ENCODE measurements at places on chromosomes 2 and 18.

GRCh38 chr18:58456625-58457024, 172.3 kb downstream of the ALPK2 start:
- DNase-seq = no peak

DNA sequence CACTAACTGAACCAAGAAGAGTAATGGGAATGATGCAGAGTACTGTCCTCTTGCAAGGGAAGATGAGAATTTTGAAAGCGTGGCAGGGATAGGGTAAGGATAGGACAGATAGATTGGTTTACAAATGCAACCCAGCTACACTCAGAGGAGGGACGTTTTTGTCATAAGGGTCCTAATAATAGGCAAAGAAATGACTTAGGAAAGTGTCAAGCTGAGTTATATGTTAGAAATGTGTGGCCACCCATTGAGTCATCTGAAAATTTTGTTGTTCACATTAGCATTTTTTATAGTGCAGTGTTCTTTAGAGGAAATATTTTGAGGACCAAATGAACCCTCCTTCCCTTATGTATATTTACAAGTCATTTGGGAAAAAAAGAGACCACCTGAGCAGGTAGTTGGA, 137.5 kb downstream of the PHLPP1 start:
- no peak for DNase-seq

DNA sequence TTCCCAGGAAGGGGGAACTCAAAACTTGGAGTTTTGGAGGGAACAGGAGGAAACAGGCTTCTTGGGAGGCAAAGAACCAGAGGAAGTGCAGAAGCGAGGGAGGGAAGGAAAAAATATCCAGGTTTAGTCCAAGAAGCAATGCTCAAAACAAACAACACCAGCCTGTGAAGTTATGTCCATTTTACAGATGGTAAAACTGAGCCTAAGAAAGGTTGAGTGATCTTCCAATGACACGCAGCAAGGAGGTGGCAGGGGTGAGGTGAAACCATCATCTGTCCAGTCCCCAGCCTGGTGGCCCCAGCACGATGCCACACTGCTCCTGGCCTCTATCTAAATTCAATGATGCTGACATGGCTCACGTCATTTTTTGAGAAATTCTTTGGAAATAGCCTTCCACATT, 10.8 kb downstream of the DNMT3A start:
- no peak for DNase-seq

GRCh38 chr2:165044505-165045303, 89.4 kb upstream of the SLC38A11 start:
- DNase-seq = no peak

DNA sequence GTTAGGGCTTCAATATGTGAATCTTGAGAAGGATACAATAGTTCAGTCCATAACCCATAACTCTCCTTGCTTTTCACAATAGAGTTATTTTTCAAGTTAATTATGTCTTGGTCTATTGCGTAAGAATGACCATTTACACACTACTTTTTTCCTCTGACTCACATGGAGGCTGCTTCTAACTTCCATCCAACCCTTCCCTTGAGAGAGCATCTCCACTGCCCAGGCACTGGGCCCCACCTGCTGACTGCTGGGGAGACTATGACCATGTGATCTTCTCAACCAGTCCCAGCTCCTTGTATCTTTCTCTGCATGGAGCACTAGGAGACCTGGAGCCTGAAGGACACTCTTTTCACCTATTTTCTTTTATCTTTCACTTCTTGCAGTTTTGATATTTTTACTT, 251.5 kb downstream of the GPD2 start:
- no peak for DNase-seq

DNA sequence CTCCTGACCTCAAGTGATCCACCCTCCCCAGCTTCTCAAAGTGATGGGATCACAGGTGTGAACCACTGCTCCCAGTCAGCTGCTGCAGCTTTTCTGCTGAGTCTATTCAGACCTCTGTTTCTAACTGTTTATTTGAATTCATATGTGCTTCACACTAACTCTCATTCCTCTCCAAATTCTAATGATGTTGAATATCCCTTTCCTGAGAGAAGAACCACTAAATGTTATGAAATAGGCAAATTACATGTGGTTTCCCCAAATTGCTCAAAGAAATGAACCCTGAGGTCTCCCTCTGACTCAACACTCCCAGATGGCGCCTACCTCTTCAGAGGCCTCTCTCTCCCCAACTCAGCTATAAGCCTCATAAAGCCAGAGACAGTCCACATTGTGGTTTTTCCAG, 98.6 kb downstream of the IRS1 start:
- no peak for DNase-seq

DNA sequence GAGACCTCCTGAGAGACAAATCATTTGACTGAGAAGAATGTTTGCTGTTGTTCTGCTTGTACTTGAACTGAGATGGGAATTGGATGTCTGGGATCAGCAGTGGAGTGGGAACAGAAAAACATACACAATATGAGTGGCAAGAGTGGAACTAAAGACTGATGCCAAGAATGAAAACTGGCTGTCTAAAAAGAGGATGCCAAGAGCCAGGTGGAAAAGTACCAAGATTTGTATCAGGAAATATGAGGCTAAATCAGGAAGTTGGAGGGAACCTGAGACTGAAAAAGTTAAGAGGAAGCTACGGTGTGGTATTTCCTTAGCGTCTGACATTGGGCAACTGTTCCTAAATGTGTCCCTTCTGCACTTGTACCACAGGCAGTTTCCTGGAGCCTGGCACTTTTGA, 440.9 kb upstream of the CELF4 start:
- no peak for DNase-seq

DNA sequence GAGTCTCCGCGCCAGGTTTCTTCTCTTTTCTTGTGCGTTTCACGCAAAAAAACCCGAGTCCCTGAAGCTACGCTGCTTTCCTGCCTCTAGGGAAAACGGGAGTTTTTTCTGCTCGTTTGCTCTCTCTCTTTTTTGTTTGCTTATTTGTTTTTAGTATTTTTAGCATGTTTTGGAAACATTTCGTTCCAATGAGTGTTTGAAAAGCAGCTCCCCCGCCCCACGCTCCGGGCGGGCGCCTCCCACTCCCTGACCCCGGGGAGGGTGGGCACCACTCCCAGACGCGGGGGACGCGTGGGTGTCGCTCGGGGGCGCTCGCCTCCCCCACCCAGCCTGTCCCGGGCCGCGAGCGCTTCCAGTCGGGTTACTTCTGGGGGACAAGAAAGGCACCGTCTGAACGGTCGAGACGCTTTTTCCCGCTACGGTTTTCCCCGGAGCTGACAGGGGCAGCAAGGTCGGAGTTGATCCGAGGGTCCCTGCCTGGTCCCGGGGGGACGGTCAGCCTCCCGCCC, 446 bp upstream of the EFHD1 start:
- no peak for DNase-seq

DNA sequence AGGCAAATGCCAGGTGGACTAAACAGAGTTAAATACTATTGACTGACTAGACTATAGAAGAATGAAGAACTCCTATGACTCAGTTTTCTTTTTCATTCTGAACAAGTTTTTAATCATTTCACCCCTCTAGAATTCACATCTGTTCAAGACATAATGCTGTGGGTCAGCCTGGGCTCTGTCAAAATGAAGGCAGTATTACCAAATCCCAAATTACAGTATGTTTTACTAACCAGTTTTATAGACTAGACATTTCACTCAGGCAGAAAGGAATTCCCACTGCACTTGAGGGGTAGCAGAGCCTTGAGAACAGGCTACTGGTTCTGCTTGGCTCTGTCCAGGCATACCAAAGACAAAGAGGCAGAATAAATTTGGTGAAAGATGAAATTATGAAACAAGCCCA, 511.7 kb downstream of the EPHA4 start:
- no peak for DNase-seq

DNA sequence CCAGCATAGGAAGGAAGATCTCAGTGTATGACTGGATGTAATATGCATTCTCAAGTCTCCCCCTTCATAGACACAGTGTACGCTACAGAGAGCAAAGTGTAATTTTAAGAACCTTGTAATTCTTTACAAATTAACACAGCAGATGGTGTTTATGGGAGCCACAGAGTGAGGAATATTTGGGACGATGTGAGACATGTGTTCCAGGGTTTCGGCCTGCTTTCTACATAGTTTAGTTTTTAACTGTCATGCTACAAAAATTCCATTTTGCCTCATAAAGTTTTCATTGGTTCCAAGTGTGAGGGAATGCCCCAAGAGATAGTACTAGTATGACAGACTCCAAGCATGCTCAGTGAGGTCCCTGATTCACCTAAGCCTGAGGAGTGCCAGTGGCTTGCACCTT, 76.2 kb upstream of the LRRTM1 start:
- DNase-seq = no peak

- no peak for DNase-seq
Observed at GRCh38 chr2:241037498-241037897, 39.1 kb downstream of the SNED1 start.

- no peak for DNase-seq
Observed at GRCh38 chr2:26344581-26345282, 1.2 kb upstream of the SELENOI start.

DNA sequence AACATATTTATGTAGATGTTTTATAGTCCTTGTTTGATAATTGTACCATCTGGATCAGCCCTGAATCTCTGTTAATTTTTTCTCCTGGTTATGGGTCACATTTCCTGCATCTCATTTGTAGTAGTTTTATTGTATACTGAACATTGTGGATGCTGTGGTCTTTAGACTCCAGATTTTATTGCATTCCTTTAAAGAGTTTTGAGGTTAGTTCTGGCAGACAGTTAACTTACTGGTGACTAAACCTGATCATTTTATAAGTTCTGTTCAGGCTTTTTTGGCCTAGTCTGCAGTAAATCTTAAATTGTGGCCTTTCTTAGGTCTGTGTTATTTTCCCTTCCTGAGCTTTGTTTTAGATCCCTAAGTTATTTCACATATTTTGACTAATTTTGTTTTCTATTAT, 84.3 kb downstream of the FANCL start:
- no peak for DNase-seq

DNA sequence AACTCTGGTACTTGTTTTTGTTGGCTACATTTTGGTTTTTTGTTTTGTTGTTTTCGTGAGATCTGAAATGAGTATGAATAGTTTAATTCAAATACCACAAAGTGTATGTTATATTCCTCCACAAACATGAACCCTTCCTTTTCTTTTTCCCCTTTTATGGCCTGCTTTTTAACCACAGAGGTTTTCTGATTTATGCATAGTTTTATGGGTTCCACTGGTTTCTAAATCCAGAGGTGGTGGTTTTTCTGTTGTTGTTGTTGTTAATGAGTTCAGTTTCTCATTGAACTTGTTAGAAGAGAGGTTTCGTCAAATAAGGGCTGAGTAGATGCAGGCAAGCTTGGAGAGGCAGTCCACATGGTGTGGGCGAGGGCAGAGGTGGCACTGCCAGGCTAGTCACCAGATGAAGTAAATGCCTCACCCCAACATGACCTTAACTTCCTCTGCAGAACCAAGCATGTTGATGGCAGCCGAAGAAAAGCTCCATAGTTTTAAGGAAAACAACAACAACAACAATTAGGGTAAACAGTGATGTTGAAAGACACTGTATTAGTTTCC, 72.5 kb downstream of the RIF1 start:
- no peak for DNase-seq

DNA sequence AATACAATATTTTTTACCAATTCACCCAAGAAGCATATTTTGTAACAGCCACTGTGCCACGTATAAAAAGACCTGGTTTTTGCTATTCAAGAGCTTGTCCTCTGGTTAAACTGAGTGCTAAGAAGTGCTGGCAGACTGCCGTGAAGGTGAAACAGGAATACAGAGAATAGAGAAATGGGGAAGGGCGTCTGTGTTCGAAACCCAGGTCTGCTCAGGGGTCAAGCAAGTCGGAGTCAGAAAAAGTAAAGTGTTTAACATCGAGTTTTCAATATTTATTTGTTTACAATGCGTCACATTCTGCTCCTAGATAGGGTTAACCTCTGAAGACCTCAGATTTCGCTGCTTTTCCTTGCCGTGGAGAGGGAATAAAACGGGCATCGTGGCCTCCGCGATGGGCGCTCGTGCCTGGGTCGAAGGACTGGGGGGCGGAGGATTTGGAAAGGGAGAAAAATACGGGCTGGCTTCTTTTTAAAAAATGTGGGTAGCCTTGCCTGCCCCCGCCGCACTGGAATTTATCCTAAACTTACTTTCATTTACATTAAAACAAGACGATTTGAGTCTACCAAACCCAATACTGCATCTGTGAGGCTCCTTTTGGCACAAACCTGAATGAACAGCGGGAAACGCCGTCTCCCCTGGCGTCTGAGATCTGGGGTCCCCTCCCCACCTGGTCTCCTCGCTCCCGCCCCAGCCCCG, 1.1 kb upstream of the SNTG2 start:
- DNase-seq = no peak

- no peak for DNase-seq
Observed at GRCh38 chr2:48209214-48209885, 303.1 kb upstream of the FBXO11 start.

DNA sequence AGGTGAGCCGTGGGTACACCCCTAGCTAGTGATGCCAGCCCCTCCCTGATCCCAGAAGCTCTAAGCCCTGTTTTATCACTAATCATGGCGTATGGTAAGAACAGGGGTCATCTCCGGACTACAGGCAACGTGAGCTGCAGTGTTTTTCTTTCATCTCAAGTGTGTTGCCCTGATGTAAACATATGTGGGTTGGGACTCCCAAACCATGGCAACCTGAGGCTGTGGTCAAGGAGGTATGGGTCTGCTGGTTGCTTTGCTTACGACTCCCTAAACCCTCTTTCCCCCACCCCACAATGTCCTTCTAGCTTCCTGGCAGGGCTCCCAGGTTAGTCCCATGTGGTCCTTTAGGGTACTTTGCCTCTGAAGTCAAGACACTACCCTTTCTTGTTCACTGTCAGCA, 53.6 kb upstream of the AFF3 start:
- no peak for DNase-seq

DNA sequence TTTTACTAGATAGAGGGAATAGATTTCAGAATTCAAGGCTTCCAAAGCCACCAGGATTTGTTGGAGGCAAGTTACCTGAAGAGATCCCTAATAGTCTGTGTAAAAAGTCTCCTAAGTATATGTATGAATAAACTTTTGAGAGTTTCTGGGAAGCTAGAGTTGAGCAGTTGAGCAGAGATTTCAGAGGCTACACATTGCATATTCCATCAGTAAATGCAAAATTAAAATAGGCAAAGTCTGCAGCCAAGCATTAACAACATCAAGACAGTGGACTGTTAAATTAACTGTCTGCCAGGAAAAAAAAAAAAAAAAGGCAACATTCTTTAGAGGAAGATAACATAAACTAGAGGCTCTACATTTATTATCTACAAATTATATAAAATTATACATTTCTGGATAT, 420.4 kb upstream of the TMEFF2 start:
- no peak for DNase-seq

- no peak for DNase-seq
Observed at GRCh38 chr2:204353823-204354222, 191.5 kb upstream of the PARD3B start.

- no peak for DNase-seq
Observed at GRCh38 chr2:158460632-158461297, 4.0 kb downstream of the PKP4 start.

- DNase-seq = no peak
Observed at GRCh38 chr2:203489531-203489930, 45.6 kb downstream of the RAPH1 start.

GRCh38 chr2:28168376-28168775, 224.3 kb upstream of the FOSL2 start:
- no peak for DNase-seq

GRCh38 chr2:222430681-222431080, 6.3 kb downstream of the SGPP2 start:
- DNase-seq = no peak

GRCh38 chr2:84022810-84023431, 436.2 kb downstream of the SUCLG1 start:
- no peak for DNase-seq

- DNase-seq = no peak
Observed at GRCh38 chr2:28929581-28929980, 35.1 kb downstream of the WDR43 start.

- no peak for DNase-seq
Observed at GRCh38 chr2:6639929-6640620, 225.6 kb downstream of the CMPK2 start.

Data from stimulated activated CD8-positive, alpha-beta memory T cell treated with anti-CD3 and anti-CD28 coated beads, Interleukin-4, amount 100 ng/mL, for 1 hour (primary cell).